ENCODE measurements at places on chromosomes 13 and 19. TPM values are rescaled to one million over a fixed set of nuclear protein-coding genes. Genes with fewer than 3 reads are reported as not detected.

DNA sequence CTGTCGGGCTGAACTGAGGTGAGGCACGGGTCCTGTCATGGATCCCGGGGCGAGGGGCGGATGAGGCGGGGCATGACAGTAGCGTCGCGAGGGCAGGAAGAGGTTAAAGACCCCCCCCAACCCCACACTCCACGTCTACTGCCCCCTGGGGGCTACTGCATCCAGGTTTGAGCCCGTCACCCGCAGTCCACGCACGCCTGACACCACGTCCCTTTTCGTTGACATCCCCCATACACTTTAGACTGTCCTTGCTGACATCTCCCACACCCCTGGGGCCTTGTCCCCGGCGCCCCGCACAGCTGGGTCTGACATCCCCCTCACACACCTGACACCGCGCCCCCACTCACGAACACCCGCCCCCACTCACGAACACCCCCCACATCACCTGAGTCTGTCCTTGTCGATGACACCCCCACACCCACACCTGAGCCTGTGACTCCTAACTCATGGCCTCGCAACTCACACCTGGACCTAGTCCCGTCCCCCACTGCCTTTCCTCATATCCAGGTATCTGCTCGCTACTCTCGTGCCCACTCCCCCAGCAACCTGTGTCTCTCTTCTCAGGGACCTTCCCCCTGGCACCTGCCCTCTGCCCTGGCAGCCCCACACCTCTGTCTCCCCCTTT lies 416 bp downstream of the SLC25A42 start:
- no peak for DNase-seq

- DNase-seq, result peak; percentile 45
Measured at GRCh38 chr13:111304603-111305289, 15.7 kb upstream of the TEX29 start.

GRCh38 chr19:50969413-50969760 lies at the start of gene KLK6:
Gene KLK6 (minus strand): TSS chr19:50969591. CDS start chr19:50968104, 1,487 bp downstream.
- no peak for DNase-seq

The CD177 gene
- total RNA-seq, result not detected

DNA sequence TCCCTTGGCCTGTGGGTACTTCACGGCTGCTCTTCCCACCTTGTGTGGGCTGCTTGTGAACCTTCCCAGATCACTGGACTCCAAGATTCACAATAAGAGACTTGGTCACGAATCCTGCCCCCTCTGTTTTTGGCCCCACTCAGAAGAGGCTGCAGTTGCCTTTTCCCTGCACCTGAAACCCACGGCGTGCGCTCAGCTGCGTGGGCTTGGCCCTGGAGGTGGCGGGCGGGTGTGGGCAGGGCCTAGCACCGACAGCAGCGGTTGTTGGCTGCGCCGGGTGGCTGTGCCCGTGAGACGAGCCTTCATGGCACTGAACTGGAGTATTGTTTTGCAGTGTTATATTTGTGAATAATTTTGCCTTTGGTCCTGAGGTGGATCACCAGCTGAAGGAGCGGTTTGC lies 33.8 kb downstream of the PLEKHJ1 start:
- DNase-seq, result no peak

- DNase-seq, result no peak
Measured at GRCh38 chr19:3672993-3673392, 27.3 kb downstream of the PIP5K1C start.

DNA sequence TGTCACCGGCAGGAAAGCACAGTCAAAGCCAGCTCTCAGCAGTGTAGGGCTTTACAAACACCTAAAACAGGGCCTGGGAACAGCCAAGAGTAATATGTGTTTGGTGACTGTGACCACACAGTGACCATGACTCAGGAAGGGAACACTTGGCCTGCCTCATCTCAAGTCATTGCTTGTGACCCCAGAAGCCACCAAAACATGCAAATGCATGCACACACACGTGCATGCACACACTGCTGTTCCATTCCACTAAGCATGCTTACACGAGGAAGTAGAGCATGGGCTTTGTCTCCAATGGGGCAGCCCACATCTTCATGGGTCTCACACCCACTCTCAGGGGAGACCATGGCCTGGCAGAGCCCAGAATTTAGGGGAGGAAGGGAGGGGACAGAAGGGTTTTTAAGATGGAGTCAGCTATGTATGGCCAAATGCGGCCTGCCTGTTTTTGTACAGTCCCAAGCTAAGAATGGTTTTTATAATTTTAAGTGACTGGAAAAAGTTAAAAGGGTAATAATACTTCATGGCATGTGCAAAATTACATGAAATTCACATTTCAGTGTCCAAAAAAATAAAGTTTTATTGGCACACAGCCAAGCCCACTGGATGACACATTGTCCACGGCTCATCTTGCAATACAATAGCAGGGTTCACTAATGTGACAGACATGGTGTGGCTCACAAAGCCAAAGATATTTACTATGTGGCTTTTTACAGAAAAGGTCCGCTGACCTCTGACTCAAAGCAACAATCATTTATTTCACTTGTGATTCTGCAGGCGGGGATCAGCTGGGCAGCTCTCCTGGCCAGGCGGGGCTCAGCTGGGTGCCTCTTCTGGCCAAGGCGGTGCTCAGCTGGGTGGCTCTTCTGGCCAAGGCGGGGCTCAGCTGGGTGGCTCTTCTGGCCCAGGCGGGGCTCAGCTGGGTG lies 17.3 kb downstream of the ZFR2 start:
- no peak for DNase-seq

DNA sequence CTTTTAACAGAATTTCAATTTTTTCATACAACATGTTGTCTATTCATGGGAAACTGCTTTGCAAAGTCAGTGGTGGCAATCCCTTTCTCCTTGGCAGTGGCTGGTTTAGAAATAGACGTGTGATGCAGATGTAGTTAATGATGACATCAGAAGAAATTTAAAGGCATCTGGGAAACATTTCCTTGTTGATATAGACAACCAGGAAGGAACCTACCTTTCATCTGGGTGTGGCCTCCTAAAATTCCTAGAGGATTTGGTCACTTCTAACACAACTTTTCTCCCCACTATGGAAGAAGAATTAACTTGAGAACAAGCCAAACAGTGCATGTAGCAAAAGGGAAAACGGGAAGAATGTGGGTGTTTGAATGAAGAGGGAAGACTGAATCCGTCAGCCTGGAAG lies 102.8 kb downstream of the EFNB2 start:
- DNase-seq, result no peak

The CRLF1 gene
- total RNA-seq, result not detected

- no peak for DNase-seq
Measured at GRCh38 chr19:11359421-11359820, 4.2 kb downstream of the PLPPR2 start.

- no peak for DNase-seq
Measured at GRCh38 chr13:94556041-94556440, 39.9 kb downstream of the TGDS start.

DNA sequence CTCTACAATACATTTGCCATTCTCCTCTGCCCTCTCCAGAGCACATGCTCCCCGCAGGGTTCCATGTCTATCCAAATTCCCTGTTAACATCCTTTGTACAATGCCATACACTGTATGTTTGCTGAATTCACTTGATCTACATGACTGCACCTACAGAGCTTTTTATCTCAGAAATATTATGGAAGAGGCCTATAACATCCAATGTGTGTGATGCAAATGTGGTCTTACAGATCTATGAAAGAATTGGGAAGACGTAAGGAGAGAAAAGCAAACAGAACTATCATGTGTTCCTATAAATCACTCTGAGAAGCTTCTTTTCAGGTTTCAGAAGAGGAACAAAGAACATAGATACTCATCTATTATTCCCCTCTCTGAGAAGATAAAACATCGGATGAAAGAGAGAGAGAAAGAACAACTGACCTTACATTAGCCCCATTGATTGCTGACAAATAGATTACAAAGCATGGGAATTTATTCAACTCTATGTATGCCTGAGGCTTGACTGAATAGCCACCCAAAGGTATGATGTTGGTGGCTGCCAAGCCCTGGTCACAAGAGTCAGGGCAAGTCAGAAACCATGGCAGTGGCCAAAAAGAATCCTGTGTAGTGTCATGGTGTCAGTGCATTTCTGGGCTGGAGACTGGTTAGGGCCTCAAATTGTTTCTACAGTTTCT lies 425.2 kb downstream of the FOXO1 start:
- DNase-seq, result no peak

- DNase-seq, result no peak
Measured at GRCh38 chr19:51779181-51779580, 15.8 kb upstream of the FPR3 start.

GRCh38 chr13:66347486-66348117 lies 882.5 kb downstream of the PCDH9 start:
- DNase-seq, result no peak

The CCL25 gene
- not detected for total RNA-seq

The VSTM2B gene
- not detected for total RNA-seq

The NOVA2 gene
- 0.02 TPM for total RNA-seq

DNA sequence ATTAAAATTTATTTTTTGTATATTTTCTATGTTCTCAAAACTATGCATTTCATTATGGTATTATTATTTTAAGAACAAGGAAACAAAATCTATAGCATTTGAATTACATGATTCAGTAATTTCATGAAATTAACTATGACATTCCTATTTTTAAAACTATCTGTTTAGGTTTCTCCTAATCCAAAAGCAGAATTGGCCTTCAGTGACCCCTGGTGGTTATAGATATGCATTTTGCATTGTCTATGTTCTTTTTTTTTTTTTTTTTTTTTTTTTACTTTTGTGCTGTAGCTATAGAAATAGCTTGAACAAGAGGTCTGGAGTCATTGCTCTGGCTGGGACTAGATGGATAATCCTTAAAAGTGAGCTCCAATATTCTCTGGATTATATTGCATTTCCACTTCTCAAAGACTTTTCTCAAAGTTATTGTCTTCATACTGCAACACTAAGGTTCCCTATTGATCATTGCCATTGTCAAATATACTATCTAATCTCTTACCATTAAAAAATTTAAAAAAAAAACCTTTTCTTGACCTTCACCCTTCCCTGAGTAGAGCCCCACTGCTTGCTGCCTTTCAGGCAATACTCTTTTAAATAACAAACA lies 15.9 kb upstream of the DNAJC3 start:
- no peak for DNase-seq

DNA sequence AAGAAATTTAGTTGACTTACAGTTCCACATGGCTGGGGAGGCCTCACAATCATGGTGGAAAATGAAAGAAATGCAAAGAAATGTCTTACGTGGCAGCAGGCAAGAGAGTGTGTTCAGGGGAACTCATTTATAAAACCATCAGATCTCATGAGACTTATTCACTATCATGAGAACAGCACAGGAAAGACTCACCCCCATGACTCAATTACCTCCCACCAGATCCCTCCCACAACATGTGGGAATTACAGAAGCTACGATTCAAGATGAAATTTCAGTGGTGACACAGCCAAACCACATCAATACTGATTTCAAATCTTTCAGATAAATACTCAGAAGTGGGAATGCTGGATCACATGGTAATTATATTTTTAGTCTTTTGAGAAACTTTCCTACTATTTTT lies 1357.9 kb downstream of the SLITRK5 start:
- no peak for DNase-seq

DNA sequence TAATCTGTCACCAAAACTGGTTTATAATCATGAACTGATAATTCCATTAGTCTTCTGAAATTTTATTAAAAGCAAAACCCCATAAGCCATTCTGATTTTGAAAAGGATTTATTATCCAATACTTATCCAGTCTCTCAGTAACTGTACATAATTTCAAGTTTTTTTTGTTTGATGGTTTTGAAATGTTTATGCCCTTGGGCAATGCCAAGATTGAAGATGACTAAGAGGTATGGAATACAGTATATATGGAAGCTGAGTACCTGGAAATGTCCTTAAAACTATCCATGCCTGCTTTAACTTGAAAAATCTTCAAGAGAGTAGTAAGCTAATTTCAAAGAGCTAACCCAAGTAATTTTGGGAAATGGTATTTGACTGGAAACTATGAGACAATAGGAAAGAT lies 1.8 kb upstream of the NEK5 start:
- DNase-seq, result no peak

GRCh38 chr19:7507884-7508283 lies 8.0 kb upstream of the ZNF358 start:
- no peak for DNase-seq

DNA sequence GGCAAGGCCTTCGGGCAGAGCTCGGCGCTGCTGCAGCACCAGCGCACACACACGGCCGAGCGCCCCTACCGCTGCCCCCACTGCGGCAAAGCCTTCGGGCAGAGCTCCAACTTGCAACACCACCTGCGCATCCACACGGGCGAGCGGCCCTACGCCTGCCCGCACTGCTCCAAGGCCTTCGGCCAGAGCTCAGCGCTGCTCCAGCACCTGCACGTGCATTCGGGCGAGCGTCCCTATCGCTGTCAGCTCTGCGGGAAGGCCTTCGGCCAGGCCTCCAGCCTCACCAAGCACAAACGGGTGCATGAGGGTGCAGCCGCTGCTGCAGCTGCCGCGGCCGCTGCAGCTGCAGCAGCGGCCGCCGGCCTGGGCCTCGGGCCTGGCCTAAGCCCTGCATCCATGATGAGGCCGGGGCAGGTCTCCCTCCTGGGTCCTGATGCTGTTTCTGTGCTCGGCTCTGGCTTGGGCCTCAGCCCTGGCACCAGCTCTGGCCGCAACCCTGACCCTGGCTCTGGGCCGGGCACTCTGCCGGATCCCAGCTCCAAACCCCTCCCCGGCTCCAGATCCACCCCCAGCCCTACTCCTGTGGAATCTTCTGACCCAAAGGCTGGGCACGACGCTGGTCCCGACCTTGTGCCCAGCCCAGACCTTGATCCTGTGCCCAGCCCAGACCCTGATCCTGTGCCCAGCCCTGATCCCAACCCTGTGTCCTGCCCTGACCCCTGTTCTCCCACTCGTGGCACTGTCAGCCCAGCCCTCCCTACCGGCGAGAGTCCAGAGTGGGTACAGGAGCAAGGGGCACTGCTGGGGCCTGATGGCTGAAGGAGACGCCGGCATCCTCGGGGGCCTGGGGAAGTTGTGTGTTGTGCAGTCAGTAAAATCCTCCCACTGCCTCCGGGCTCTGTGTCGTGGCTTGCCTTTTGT lies 2.0 kb upstream of the MCOLN1 start:
- no peak for DNase-seq

The CEACAM7 gene
- not detected for total RNA-seq

DNA sequence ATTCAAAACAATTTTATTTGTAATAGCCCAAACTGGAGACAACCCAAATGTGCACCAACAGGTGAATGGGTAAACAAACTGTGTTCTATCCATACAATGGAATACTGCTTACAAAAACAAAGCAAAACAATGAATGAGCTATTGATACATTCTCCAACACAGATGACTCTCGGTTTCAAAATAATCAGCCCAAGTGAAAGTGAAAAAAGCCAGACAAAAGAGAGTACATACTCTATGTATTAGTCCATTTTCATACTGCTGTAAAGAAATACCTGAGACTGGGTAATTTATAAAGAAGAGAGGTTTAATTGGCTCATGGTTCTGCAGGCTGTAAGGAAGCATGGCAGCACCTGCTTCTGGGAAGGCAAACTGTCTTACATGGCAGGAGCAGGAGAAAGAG lies 65.2 kb upstream of the LRCH1 start:
- no peak for DNase-seq

GRCh38 chr13:43573361-43573740 lies 213.4 kb downstream of the ENOX1 start:
- no peak for DNase-seq

DNA sequence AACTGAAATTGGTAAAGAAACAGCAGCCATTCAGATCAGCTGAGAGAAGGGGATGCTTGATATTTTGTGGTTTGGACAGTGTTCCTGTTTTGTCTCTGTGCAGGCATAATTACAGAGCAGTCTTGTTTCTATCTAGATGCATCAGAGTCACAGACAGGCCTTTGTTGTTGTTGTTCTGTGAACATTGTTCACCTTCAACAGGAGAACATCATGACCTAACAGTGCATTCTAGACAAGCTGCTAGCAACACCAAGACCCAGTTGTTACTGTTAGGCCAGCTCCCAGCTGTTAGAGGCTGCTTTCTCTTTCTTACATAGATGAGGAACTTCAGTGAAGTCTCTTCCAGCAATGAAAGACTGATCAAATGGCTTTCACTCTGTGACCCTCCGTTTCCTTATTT lies 8.5 kb upstream of the LSR start:
- peak; percentile 18 for DNase-seq
